Activated naive CD4-positive, alpha-beta T cell treated with anti-CD3 and anti-CD28 coated beads, Interleukin-2, amount 50 U/mL, for 72 hours (primary cell): ENCODE measurements at places on chromosomes 13 and 19. TPM values are rescaled to one million over a fixed set of nuclear protein-coding genes. Genes with fewer than 3 reads are reported as not detected.

Gene TBC1D17
- 28.8 TPM for total RNA-seq

Gene RFPL4A
- not detected for total RNA-seq

- DNase-seq: no peak
These were observed 14.3 kb downstream of the FAM216B start for GRCh38 chr13:42795666-42796065.

DNA sequence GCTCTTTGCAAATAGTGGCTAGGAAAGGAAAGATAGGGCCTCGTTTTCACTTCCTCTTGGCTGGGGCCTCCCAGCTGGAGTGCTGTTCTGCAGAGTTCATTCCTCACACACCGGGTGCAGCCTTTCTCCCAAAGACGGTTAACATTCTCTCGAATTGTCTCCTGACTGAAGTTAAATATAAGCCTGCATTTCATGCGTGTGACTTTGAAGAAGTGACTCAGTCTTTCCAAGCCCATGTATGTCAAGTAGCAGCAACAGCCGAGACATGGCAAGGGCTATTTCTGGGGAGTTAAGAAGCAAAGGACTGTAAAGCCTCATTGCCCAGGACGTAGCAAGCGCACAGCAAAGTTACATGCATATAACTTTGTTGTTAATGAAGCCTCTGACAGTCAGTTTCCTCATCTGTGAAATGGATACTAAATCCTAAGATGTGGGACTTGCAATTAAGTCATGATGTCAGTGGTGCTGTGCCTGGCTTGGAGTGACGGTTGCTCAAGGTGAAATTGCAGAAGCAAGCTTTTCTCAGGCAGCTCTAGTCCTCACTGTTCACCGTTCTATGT lies 502.4 kb downstream of the MYO16 start:
- DNase-seq: no peak
